AG08395 (cell line): ENCODE measurements at places on chromosomes 1 and 21.
A peak's percentile ranks its signal among the peaks of the same experiment; 100 is the strongest.

GRCh38 chr21:31218830-31219608 lies 125.0 kb downstream of the TIAM1 start:
- DNase-seq, result peak; percentile 37

DNA sequence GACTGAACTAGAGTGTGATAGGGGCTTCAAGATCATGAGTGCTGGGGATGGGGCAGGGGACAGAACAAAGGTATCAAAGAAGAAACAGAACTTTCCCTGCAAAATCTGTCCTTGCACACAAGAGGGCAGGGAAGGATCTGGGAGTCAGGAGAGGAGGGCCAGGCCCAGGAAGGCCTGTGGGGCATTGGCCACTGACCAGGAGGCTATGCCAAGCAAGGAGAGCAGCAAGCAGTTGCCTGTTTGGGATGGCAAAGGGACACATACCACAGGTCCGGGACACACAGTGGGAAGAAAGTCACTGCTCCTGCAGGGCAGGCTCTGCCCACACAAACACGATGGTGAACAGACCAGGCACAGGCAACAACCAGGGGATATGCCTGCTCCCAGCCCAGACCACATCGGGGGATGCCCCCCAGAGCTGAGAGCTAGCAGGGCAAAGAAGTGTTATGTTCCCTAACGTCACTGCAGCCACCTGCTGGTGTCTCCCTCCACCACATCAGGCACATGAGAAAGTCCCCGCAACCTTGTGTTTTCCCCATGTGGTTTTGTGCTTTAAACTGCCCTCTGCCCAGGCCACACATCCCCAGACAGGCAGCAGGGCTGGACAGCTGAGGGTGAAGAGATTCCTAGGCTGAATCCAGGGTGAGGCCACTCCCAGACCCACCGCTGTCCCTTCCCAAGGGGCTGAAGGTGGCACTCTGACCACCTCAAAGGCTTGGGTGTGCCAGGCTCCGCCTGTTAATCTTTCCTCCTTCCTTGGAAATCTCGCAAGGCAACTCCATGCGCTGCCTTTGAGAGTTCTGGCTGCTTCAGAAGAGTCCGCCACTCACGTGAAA lies 53.6 kb downstream of the KIF21B start:
- DNase-seq, result no peak

- peak; percentile 82 for DNase-seq
Observed at GRCh38 chr1:149917571-149918144, at the start of gene SV2A. SV2A (minus strand) TSS chr1:149917844; CDS start chr1:149913840, 4,004 bp downstream.

- no peak for DNase-seq
Observed at GRCh38 chr1:107198561-107198960, 57.7 kb downstream of the NTNG1 start.

DNA sequence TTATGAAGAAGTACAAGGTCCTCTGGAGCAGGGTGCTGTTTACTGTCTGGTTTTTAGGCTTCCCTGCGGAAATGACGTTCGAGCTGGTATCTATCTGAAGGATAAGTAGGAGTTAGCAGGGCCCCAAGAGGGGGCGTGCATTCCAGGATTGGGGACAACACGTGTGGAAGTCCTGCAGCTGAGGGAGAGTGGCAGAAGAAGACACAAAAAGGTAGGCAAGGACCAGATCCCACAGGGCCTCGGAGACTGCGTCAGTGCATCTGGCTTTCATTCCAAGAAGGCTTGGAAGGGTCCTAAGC lies 5.9 kb downstream of the RIMS3 start:
- DNase-seq, result no peak

- no peak for DNase-seq
Observed at GRCh38 chr1:186113461-186113860, 261.6 kb downstream of the TPR start.

DNA sequence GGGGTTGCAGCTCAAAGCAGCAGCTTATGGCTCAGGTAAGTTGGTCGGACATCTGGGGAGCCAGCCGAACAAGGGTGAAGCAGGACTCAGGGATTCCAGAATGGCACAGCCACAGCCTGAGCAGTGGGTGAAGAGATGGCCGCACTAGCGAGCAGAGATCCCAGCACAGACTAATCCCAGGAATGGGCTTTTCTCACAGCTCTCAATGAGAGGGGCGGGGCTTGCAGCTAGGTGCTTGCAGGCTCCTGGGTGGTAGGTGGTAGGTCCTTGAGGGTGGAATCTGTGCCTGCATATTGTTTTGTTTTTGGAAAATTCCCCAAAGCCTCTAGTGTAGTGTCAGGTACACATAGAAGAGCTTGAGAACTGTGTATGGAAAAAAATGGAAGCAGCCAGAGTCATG lies 9.0 kb downstream of the KIAA0040 start:
- DNase-seq, result no peak

DNA sequence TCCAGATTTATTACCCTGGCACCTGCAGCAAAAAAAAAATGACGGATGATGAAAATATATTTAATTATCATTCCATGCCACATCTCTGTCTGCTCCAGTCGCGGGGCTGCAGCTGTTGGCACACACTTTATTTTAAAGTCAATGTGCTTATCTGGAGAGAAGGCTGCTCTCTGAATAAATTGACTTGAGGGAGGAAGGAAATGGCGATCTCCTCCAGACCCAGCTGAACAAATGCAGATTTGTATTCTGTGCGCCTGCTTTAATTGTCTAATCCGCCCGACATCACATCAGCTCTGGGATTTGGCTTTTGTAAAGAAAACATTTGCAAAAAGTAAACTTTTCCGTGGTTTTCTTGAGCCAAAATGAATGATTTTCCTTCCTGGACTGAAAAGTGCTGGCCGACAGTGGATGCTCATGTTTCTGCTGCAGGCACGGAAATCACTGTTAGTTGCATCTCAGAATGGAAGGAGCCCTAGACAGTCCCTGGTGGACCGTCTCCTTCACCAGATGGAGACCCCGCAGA lies 150.2 kb downstream of the CAMTA1 start:
- no peak for DNase-seq

GRCh38 chr1:26686795-26687194 lies 9.0 kb upstream of the ARID1A start:
- DNase-seq, result no peak

DNA sequence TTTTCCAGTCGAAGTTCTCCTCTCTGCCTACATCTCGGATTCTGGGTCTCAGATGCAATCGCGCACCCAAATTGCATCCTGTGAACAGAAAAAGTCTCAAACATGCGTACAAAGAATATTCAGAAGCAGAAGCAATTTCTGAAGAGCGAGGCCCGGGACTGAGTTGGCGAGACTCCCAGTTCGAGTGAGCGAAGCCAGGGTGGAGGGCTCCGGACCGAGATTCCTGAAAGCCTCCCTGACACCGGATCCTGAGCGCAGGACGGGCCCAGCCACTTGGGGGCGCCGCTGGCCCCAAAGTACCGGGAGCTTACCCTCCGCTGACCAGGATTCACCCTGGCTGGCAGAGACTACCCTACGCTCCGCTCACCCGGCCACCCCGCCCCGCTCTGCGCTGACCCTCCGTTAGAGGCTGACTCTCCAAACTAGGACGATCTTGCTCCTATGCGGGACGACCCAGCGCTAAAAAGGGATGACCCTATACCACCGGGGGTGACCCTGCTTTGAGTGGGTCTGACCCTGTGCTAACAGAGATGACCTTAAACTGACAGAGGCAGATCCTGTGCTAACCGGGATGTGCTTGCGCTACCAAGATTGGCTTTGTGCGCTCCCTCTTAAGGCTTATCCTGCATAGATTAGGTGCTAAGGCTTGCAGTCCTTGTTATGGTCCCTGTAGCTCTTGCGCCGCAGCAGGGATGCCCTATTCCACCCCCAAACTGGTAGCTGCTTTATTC lies 12.1 kb downstream of the FOXD2 start:
- peak; percentile 33 for DNase-seq

GRCh38 chr1:90709535-90709934 lies 7.6 kb downstream of the BARHL2 start:
- DNase-seq, result no peak

GRCh38 chr1:207619871-207620542 lies 24.9 kb upstream of the CR1L start:
- peak; percentile 50 for DNase-seq

- peak; percentile 77 for DNase-seq
Observed at GRCh38 chr1:119987112-119987511, 82.3 kb downstream of the NOTCH2 start.

DNA sequence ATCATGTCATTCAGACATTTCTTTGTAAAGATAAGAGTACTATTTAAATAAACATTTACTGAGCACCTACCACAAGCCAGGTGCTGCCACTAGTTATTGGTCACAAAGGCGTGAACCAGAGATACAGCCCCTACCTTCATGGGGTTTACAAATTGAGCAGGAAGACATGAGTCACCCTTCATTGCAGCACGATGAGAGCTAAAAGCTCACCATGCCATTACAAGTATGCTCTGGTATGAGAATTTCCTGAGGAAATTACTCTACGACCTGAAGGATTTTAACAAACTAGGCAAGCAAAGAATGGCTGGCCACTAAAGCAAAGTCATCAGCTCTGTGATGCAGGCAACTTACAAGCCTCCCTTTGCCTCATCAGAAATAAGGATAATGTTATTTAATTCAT lies 346.8 kb downstream of the BRINP2 start:
- peak; percentile 6 for DNase-seq

DNA sequence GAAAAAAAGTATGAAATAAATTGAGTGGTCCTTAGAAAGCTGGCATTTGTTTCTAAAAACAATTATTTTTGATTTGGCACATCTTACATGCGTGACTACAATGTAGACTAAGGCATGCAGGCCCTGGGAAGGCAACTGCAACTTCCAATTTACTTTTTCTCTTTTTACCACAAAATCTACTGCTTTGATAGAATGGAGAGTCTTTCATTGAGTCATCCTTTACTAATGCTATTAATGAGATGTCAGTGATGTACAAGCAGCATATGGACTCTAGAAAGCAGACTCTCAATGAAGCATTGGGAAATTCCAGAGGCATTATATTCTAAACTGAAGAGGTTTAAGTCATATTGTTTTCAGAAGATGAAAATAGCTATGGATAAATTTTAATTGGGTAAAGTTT lies 29.6 kb upstream of the PRRX1 start:
- peak; percentile 43 for DNase-seq

DNA sequence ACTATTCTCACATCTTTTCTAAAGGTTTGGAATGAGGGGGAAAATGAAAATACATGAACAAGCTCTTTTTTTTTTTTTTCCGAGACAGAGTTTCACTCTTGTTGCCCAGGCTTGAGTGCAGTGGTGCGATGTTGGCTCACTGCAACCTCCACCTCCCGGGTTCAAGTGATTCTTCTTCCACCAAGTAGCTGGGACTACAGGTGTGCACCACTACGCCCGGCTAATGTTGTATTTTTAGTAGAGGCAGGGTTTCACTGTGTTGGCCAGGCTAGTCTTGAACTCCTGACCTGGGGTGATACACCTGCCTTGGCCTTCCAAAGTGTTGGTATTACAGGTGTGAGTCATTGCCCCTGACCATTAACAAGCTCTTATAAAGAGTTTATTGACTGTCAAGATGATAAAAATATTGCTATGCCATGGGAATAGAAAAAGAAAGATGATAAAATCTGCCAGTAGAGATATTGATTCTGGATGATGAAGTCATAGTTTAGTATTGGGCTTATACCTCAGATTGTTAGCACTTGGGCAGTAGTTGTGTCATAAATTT lies 36.6 kb downstream of the INKA2 start:
- no peak for DNase-seq

DNA sequence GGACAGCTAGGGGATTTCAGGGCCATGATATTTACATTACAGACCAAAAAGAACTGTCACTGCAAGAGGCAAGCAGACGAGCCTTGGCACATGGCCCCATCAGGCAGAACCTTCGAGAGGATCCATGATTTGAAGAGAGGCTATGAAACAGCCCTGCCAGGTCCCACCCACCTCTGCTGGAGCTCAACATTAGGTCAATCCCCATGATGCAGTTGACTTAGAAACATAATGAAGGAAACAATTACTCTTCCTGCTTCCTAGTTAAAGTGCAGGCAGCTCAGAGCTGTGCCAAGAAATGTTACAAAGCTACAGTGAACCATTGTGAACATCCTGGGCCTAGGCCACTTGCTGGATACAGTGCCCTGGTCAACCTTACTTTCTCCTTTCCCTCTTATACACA lies 41.7 kb upstream of the PTCH2 start:
- DNase-seq, result no peak

DNA sequence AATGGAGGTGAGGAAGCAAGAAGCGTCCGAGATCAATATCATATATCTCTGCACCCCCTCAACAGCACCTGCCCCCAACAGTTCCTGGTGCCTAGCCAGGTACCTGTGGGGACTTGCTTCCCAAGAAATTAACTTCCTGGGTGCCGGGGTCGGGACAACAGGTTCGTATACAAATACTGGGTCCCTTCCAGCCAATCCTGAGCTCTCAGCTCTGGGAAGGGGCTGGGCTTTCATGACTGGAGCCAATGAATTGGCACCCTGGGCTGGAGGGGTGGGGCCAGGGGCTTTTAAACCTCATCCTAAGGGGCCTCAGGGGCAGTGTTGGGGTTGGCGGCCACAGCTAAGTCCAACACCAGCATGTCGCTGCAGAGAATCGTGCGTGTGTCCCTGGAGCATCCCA lies at the start of gene PADI3:
TSS of gene PADI3 (plus strand) at position 318 of the 400 bp plus-strand sequence. CDS start at position 358, 40 bp downstream.
- DNase-seq, result no peak

DNA sequence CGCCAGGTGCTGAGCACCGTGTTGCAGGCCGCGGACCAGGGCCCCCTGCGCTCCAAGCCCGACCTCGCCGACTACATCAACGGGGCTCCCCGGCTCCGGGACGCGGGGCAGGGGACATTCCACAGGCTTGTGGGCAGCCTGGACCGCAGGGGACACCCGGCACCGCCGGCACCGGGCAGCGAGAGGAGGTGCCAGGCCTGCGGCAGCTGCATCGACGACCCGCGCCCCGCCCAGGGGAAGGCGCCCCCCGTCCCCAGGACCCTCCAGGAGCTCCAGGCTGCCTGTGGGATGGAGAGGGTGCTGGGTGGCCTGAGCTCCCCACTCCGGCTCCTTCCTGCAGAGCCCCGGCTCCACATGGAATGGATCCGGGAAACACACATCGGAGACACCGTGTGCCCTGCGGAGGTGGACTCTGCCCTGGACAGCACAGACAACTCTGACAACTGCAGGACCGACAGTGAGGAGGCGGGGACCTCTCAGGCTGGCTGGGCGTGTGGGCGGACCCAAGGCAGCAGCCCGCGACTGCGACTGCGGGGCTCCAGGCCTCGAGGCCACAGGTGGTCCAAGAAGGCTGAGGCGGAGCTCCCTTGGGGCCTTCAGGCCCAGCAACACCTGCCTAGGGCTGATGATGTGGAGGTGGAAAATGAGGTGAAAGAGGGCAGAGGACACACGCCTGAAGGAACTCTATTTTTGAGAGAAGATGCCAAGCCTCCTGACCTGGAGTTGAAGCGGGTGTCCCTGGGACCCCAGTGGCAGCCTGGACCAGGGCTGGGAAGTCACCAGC lies 22.8 kb downstream of the KIAA1614 start:
- DNase-seq, result no peak

DNA sequence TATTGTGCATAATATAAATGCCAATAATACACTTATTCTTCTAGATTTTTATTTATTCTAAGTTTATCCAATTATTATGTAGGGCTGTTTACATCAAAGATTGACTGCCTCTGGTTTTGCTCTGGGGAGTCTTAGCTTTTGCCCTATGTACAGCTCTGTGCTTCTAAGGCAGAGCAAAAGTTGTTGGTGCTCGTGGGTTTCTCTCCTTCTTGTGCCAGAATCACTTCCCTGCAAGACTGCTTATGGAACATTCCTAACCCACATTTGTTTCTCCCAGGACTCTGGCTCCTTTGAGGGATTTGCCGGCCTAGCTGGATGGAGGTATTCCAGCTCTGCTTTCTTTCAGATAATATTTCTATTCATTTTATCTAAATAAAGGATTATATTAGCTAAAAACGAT lies 849.1 kb downstream of the USP25 start:
- no peak for DNase-seq
